ENCODE measurements at places on chromosomes 3 and 15. TPM values are rescaled to one million over a fixed set of nuclear protein-coding genes. Genes with fewer than 3 reads are reported as not detected.

- H3K36me3 ChIP-seq, result no peaks in the 10 kb centered on the region
- H3K4me1 ChIP-seq, result no peaks in the 10 kb centered on the region
- H3K4me3 ChIP-seq, result no peak overlapping the region
- no peaks in the 10 kb centered on the region for H3K27me3 ChIP-seq
Measured at GRCh38 chr3:179961071-179961702, 75.5 kb downstream of the PEX5L start.

Gene PRR20G
- total RNA-seq, result not detected

Gene TGFBR2
- total RNA-seq, result 13.0 TPM

DNA sequence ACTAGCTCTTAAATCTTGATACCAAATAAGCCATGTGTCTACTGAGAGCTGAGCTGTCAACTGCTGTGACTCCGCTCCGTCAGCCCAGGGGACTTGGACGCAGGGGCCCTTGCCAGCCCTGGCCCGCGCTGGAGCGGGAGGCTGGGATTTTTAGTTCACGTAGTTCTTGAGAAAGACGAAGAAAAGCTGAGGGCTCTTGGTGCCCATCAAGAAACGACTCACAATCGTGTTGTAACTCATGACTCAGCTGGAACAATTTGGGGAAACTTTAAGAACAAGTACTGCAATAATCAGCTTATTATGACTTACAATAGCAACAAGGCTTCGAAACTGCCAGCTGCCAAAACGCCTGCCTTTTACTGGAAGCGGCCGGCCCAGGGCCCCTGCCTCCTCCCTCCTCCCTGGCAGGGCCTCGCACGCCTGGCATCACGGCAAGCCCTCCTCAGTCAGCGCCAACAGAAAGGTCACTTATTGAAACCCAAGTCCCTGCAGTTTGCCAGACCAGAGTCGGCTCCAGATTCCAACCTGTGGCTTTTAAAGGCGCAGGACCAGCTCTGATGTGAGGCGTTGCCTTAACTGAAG is 60.3 kb downstream of the RGMA start:
- DNase-seq, result no peak
- peaks cover 17% of the 10 kb centered on the region for H3K36me3 ChIP-seq
- H3K27me3 ChIP-seq, result no peaks in the 10 kb centered on the region
- no peaks in the 10 kb centered on the region for H3K4me1 ChIP-seq
- H3K27ac ChIP-seq, result peak overlapping the region; percentile 59

- H3K4me3 ChIP-seq, result no peak overlapping the region
- no peak for DNase-seq
- no peaks in the 10 kb centered on the region for H3K4me1 ChIP-seq
- no peaks in the 10 kb centered on the region for H3K36me3 ChIP-seq
Measured at GRCh38 chr15:88852476-88852875, 42.9 kb downstream of the HAPLN3 start.

GRCh38 chr15:70257573-70258248 is 160.0 kb upstream of the TLE3 start:
- no peaks in the 10 kb centered on the region for H3K36me3 ChIP-seq
- no peaks in the 10 kb centered on the region for H3K4me1 ChIP-seq
- no peak for DNase-seq
- no peak overlapping the region for H3K27ac ChIP-seq
- H3K4me3 ChIP-seq, result no peak overlapping the region
- no peaks in the 10 kb centered on the region for H3K27me3 ChIP-seq

- no peak overlapping the region for H3K27ac ChIP-seq
- DNase-seq, result no peak
- H3K27me3 ChIP-seq, result no peaks in the 10 kb centered on the region
- H3K4me3 ChIP-seq, result no peak overlapping the region
Measured at GRCh38 chr15:52559575-52559974, 9.3 kb downstream of the ARPP19 start.

DNA sequence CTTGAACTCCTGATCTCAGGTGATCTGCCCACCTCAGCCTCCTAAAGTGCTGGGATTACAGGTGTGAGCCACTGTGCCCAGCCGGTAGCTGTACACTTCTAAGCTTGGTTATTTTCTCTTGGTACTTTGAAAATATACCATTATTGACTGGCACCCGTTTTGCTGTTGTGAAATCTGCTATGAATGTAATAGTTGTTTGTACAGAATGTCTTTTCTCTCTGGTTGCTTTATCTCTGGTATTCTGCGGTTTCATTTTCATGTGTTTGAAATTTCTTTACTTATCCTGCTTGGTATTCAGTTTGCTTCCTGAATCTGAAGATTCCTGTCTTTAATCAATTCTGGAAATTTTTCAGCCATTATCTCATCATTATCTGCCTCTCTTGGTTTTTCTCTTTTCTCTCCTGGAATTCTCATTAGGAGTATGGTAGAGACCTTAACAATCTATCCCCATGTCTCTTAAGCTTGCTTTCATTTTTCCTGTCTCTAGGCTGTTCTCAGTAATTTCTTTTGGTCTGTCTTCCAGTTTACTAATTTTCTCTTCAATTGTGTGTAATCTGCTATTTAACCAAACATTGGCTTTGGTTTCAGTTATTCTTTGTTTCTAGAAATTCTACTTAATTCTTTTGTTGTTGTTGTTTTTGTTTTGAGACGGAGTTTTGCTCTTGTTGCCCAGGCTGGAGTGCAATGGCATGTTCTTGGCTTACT is 2.8 kb upstream of the PAK2 start:
- H3K4me3 ChIP-seq, result no peak overlapping the region
- DNase-seq, result no peak
- H3K27me3 ChIP-seq, result no peaks in the 10 kb centered on the region
- no peak overlapping the region for H3K27ac ChIP-seq

GRCh38 chr3:59247402-59247841 is 197.6 kb upstream of the CFAP20DC start:
- H3K27ac ChIP-seq, result no peak overlapping the region
- no peak for DNase-seq
- H3K36me3 ChIP-seq, result no peaks in the 10 kb centered on the region

Gene FSIP1
- 2.1 TPM for total RNA-seq

GRCh38 chr3:68055215-68055614 is 400.8 kb upstream of the SUCLG2 start:
- H3K27ac ChIP-seq, result no peak overlapping the region
- no peaks in the 10 kb centered on the region for H3K27me3 ChIP-seq
- no peak for DNase-seq
- no peaks in the 10 kb centered on the region for H3K36me3 ChIP-seq
- H3K4me1 ChIP-seq, result no peaks in the 10 kb centered on the region

- DNase-seq, result no peak
- no peak overlapping the region for H3K4me3 ChIP-seq
- H3K36me3 ChIP-seq, result peaks cover 12% of the 10 kb centered on the region
Measured at GRCh38 chr3:39068556-39068955, 16.7 kb downstream of the WDR48 start.

- no peak for DNase-seq
- H3K27me3 ChIP-seq, result no peaks in the 10 kb centered on the region
- H3K27ac ChIP-seq, result no peak overlapping the region
- H3K36me3 ChIP-seq, result no peaks in the 10 kb centered on the region
- no peaks in the 10 kb centered on the region for H3K4me1 ChIP-seq
Measured at GRCh38 chr15:26045516-26045915, 182.4 kb upstream of the ATP10A start.

Gene AGTR1
- total RNA-seq, result not detected

DNA sequence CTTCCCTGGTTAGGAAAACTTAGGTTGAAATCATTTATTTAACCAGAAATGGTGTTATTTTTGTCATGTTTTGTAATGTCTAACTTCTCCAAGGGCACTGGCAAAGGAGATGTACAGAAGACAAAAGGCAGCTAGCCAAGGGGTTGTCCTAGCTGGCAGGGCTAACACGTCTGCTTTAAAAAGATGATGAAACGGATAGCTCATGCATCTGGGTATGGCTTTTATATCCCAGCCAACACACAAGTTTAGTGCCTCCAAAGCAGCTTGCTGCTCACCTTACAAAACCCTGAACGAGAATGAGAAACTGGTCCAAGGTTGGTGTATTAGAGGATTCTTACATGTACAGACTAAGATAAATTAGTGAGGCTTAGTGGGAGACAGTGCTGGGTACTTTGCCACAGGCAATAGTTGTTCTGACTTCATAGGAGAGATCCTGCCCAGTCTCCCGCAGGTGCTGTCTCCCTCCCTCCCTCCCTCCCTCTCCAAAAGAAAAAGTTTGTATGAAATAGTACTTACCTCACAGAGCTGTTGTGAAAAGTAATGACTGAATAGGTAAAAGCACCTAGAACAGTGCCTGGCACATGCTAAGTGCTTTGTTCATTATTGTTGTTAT is 47.8 kb downstream of the KCNMB2 start:
- no peak overlapping the region for H3K4me3 ChIP-seq
- DNase-seq, result no peak
- no peaks in the 10 kb centered on the region for H3K4me1 ChIP-seq
- H3K27me3 ChIP-seq, result no peaks in the 10 kb centered on the region
- no peak overlapping the region for H3K27ac ChIP-seq
- no peaks in the 10 kb centered on the region for H3K36me3 ChIP-seq

GRCh38 chr3:103059432-103059831 is 624.6 kb downstream of the ZPLD1 start:
- peak; percentile 17 for DNase-seq
- no peaks in the 10 kb centered on the region for H3K36me3 ChIP-seq
- H3K27ac ChIP-seq, result no peak overlapping the region
- H3K27me3 ChIP-seq, result no peaks in the 10 kb centered on the region

GRCh38 chr15:23762026-23762425 is 74.9 kb upstream of the NDN start:
- no peak overlapping the region for H3K27ac ChIP-seq
- no peaks in the 10 kb centered on the region for H3K36me3 ChIP-seq
- peaks cover 10% of the 10 kb centered on the region for H3K4me1 ChIP-seq
- peak; percentile 1 for DNase-seq
- H3K27me3 ChIP-seq, result no peaks in the 10 kb centered on the region

Gene FEZF2
- total RNA-seq, result not detected

Gene RBPMS2
- total RNA-seq, result 36.9 TPM

Gene TMC3
- total RNA-seq, result not detected

Gene RETNLB
- not detected for total RNA-seq

DNA sequence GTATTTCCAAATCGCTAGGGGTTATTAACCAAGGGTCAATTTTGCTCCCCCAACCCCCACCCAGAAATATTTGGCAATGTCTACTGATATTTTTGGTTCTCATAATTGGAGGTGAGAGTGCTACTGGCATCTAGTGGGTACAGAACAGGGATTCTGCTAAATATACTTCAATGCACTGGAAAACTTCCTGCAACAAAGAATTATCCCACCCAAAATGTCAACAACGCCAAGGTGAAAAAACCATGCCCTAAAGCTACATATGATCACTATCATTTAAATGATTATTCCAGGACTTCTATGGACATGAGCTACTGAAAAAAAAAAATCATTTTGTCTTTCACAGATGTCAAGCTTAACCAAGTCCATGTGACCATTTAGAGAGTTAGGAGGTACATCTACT is 867.9 kb downstream of the FHIT start:
- H3K36me3 ChIP-seq, result no peaks in the 10 kb centered on the region
- no peaks in the 10 kb centered on the region for H3K27me3 ChIP-seq
- no peak for DNase-seq
- H3K4me3 ChIP-seq, result no peak overlapping the region
- no peaks in the 10 kb centered on the region for H3K4me1 ChIP-seq
- no peak overlapping the region for H3K27ac ChIP-seq

DNA sequence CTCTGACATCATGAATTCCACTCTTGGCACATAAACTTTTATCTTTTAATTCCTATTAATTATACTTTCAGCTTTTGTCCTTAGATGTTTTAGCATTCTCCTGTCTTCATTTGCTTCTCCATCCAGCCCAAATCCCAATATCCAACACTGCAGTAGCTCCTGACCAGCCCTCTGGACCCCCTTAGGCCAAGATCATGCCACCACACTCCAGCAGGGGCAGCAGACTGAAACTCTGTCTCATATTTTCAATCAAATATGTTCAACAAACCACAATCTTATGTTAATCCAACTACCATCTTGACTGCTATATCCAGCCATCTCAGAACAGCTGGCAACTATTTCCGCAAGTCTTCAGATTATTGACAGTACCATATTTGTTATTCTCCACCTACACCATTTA is 315.8 kb upstream of the ROBO2 start:
- DNase-seq, result no peak
- H3K27ac ChIP-seq, result no peak overlapping the region
- no peak overlapping the region for H3K4me3 ChIP-seq
- H3K27me3 ChIP-seq, result no peaks in the 10 kb centered on the region
- no peaks in the 10 kb centered on the region for H3K4me1 ChIP-seq
- H3K36me3 ChIP-seq, result no peaks in the 10 kb centered on the region

Gene SYNPR
- 2.6 TPM for total RNA-seq

DNA sequence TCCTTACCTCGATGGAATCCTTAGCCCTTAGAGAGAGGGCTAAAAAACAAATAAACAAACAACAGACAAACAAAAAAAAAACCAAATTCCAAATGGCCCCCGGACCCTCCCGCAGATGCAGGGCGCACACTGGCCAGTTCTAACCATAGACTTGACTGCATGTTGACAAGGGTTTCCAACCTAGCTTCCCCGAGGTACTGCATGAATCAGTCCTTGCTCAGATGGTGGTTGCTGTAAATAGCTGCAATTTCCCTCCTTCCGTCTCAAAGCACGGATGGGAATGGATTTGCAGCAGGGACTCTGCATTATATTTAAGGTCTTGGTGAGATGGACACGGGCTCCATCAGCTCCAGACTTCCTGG is 162.8 kb downstream of the CD47 start:
- H3K27ac ChIP-seq, result no peak overlapping the region
- DNase-seq, result peak; percentile 54
- H3K4me1 ChIP-seq, result peaks cover 3% of the 10 kb centered on the region
- H3K27me3 ChIP-seq, result peaks cover 15% of the 10 kb centered on the region
- peak overlapping the region; percentile 64 for H3K4me3 ChIP-seq
- H3K36me3 ChIP-seq, result no peaks in the 10 kb centered on the region

GRCh38 chr3:146160964-146161662 is at the start of gene PLOD2:
TSS of gene PLOD2 (minus strand) at chr3:146161184. CDS start at chr3:146160989, 195 bp downstream.
- no peaks in the 10 kb centered on the region for H3K36me3 ChIP-seq
- H3K27me3 ChIP-seq, result peaks cover 16% of the 10 kb centered on the region
- H3K4me1 ChIP-seq, result peaks cover 36% of the 10 kb centered on the region
- H3K27ac ChIP-seq, result peak within 1 kb of the TSS; percentile 65
- DNase-seq, result peak; percentile 86

GRCh38 chr3:113252553-113252952 is 41.2 kb downstream of the BOC start:
- H3K27ac ChIP-seq, result no peak overlapping the region
- H3K4me3 ChIP-seq, result no peak overlapping the region
- no peaks in the 10 kb centered on the region for H3K36me3 ChIP-seq
- DNase-seq, result no peak
- H3K4me1 ChIP-seq, result peaks cover 6% of the 10 kb centered on the region

Gene PPP1R14D
- total RNA-seq, result not detected

DNA sequence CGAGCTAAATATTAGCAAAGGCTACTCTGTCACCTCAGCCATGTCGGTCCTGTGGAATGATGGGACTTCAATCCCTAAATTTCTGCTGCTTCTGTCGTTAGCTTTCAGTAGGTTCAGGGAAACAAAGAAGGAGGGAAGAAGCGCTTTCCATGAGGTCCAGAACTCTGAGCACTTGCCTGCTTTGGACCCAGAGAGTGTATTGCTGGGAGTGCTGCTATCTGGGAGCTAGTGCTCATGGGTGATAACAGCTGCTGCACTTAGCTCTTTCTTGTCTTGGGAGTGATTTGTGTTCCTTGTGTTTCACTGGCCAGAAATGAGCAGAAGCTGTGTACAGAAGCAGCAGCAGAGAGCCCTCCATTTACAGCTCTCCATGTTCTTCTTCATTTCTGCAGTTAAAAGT is 369.8 kb downstream of the DIPK2A start:
- H3K36me3 ChIP-seq, result no peaks in the 10 kb centered on the region
- no peak for DNase-seq
- no peak overlapping the region for H3K4me3 ChIP-seq
- no peaks in the 10 kb centered on the region for H3K27me3 ChIP-seq
- H3K4me1 ChIP-seq, result peaks cover 7% of the 10 kb centered on the region

Gene ADAMTS7
- 52.7 TPM for total RNA-seq
